ENCODE measurements at places on chromosomes 2 and 18.

DNA sequence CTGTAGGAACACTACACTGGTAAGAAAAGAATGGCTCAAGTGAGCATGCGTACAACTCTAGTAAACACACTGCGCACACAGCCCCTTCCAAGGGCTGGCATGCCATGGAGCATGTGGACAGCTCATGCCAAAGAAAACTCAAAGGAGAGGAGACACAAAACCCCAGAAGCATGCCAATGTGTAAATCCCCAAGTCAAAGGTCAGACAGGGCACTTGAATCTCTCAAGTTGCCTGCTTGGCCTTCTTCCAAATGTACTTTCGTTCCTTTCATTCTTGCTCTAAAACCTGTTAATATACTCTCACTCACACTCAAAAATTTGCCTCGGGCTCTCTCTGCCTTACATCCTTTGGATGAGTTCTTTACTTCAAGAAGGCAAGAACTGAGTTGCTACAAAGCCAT, 365.3 kb downstream of the NBAS start:
- no peak for DNase-seq

GRCh38 chr2:218877891-218878290, 2.8 kb upstream of the WNT10A start:
- no peak for DNase-seq

- no peak for DNase-seq
Observed at GRCh38 chr2:99899882-99900281, 242.5 kb downstream of the AFF3 start.

DNA sequence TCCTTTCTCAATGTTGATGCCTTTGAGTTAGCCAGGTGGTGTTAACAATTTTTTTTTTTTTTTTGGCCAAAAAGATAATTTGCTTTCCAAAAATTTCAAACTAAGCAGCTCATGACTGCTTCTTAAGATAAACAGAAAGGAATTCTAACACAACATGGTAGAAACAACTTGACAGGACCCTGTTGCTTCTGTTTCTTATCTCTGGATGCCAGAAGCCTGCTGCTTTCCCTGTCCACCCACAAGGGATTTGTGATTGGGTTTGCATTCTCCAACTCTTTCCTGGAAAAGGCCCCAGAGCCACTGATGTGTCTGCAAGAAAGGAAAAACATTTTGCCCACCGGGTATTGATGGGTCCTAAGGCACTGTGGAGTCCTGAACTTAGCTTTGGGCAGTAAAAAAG, 217.2 kb upstream of the PKDCC start:
- DNase-seq: no peak

GRCh38 chr2:38415023-38415422, 38.0 kb upstream of the ATL2 start:
- no peak for DNase-seq

GRCh38 chr2:38734299-38735058, 16.7 kb downstream of the SRSF7 start:
- no peak for DNase-seq

- DNase-seq: no peak
Observed at GRCh38 chr2:69221960-69222751, 164.9 kb downstream of the GFPT1 start.

DNA sequence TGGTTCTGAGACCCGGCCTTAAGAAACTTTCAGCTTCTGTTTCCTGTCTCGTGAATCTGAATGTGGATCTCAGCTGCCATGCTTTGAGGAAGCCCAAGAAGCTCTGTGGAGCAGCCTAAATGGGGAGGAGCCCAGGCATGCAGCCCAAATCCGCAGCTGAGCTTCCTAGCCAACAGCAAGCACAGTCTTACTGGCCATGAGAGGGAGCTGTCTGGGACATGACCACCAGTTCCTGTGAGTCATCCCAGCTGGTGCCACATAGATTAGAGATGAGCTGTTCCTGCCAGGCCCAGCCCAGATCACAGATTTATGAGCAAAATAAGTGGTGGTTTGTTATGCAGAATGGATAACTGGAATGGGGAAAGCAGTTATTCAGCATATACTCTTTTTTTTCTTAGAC, 224.4 kb upstream of the APCDD1 start:
- no peak for DNase-seq

DNA sequence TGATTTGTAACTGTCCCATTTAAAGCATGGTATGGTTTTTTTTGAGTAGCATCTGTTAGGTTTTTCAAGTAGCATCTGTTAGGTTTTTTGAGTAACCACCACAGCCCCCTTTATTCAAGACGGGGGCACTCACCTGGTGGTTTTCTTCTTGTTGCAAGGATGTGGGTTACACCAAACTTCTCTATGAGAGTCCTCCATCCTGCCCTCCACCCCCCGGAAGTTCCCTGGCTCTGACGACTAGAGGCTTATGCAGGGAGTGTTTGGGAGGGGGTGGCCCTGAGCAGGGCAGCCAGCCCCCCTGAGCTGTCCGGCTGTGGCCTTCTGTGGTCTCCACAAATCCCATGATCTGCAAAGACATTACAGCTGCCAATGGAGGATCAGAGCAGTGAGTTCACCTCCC, 39.3 kb downstream of the MTCL1 start:
- peak; percentile 48 for DNase-seq

DNA sequence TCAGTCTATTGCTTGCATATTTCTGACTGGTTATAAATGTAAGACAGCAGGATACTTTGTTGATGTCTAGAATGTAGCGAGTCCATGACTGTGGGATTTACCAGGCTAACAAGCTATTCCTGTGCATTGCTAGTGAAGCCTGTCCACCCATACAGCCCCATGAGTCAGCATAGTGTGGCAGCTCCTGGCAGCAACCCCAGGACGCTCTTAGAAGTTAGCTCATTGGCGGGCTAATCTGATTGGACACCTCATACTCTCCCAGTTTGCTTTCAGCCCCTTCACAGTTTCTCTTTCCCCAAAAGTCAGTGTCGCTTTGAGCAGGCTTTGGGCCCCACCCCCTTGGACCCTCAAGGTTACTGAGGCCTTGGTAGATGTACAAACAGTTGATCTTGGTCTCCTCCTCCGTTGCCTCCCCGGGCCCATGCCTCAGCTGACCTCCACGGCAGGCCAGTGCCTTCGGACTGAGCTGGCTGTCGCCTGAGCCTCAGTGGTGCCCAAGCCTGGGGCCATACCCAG, 48.0 kb downstream of the COA5 start:
- DNase-seq: no peak

All from CD4-positive, alpha-beta T cell treated with Interleukin-21 for 1 hour (primary cell).